ENCODE measurements at places on chromosomes 13 and 19.

GRCh38 chr13:98279473-98280175 lies 102.6 kb upstream of the RNF113B start:
- no peak for DNase-seq

DNA sequence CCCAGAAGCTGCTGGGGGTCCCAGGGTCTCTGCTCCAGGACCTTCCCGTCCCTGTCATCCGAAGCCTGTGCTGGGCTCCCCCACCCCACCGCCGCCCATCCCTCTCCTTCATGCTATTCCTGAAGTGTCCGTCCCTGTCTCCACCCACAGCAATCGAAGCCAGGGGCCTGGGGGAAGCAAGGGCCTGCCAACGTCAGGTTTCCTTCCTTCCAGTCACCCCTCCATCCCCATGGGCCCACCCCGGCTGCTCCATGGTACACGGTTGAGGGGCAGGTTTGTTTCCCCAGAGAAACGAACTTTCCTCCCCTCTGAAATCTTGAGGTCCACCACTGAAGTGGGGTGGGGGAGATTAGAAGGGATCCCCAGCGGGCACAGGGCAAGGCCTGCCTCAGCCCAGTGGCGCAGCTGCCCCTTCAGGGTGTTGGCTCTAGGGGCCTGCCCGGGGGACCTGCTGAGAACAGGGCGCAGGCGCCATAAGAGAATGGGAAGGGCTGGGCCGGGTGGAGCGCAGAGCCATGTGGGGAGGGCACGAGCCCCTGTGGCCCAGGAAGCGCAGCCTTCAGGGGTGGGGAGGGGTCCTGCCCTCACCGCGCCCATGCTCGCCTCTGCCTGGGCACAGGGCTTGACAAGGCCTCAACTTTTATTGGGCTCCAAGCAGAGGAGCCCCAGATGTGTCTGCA lies 16.1 kb downstream of the CEBPG start:
- no peak for DNase-seq

DNA sequence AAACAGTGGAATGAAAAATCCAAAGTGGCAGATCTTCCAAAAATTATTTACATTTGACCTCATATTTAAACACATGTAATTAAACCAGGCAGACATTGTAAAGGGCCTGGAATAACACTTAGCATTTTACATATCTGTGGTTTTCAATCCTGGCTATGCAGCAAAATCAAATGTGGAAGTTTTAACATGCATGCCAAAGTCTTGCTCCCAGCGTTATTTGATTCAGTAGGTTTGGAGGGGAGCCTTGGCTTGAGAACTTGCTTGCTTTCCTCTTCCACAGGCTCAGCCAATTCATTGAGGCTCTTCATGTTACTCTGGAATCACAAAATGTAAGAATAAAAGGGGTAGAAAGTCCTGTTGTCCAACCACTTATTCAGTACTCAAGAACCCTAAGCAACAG lies 42.5 kb upstream of the INTS6 start:
- no peak for DNase-seq

- DNase-seq: no peak
These were observed 25.0 kb downstream of the SERP2 start for GRCh38 chr13:44398606-44399005.

GRCh38 chr19:41876847-41877832 lies at the start of gene CD79A:
TSS of gene CD79A (plus strand) at chr19:41877279. CDS start at chr19:41877305, 26 bp downstream.
- no peak for DNase-seq

DNA sequence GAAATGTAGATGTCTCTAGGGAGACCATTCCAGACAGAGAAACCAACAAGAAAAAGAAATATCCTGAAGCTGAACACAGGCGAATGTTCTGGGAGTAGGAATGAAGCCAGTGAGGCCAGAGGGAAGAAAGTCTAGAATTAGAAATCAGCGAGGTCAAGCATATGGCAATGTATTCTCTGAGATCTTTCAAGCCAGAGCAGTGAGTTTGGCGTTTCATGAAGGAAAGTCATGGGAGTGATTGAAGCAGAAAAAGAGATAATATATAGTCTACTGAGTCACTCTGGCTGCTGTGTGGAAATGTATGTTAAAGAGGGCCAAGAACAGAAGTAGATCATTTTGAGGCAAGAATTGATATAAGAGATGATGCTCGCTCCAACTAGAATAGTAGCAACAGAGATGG lies 576.0 kb downstream of the PCDH17 start:
- no peak for DNase-seq

DNA sequence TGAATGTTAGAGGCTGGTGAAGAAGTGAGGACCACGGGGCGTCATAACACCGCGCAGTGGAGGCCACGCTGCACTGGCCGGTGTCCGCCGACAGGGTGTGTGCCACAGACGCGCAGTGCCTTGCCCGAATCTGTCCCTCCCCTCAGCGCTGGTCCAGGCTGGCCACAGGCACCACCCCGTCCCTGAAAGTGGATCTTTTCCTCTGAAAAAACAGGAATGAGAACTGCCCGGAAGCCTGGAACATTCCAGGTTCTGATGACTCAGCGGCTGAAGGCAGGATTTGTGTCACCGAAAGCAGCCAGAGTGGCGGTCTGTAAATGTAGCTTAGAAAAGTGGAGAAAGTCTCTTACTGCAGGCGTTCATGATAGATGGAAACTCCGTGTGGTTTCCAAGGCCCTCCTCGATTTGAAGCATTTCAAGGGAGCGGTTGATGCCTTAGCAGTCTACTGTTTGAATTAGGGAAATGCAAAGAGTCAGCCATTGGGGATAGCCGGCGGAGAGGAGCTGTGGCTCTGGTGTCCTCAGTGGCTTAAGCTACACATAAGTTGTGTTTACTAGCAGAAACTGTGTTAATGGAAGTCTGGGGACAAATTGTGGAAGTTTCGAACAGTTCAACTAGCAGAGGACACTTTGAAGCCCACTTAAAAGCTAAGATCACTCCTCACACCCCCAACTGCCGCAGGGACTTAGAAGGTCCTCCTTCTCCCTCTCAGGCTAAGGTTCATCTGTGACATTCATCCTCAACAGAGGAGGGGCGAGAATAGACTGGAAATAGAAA lies 70.8 kb downstream of the NUFIP1 start:
- no peak for DNase-seq

GRCh38 chr13:20769091-20769490 lies 4.7 kb downstream of the EEF1AKMT1 start:
- no peak for DNase-seq

GRCh38 chr13:91889641-91890040 lies 491.2 kb downstream of the GPC5 start:
- no peak for DNase-seq

DNA sequence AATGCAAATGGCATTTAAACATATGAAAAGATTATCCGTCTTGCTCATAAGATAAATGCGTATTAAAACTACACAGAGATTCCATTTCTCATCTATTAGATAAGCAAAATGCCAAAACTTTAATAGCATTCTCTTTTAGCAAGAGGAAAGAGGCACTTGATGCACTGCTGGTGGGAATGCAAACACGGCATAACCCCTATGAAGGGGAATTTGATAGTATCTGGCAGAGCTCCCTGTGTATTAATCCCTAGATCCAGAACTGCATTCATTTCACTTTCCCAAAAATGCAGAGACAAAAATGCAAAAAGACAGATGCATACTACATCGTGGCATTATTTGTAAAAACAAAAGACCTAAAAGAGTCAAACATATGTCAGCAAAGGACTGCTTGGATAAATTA lies 193.6 kb upstream of the STARD13 start:
- DNase-seq: no peak

DNA sequence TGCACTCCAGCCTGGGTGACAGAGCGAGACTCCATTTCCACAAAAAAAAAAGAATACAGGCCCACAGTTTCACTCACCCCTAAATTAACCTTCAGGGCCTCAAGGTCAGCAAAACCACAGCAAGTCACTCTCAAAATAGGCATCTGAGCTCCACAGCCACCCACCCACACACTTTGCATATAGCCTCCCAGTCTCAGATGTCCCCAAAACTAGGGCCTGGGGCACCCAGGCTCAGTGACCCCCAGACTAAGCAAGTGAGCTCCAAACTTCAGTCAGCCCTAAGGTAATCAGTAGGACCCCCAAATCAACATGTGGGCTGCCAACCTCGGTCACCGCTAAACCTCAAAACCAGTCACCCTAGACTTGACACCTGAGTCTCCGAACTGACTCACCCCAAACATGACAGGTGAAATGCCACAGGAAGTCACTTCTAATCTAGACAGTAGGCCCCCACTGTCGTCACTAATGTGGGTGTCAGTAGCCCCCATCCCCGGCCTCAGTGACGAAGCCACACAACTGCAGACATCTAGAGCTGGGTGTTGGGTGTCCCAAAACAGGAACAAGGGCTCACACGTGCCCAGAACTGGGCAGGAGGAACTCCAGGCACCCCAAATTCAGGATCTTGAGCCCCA lies 13.9 kb downstream of the RABAC1 start:
- no peak for DNase-seq

GRCh38 chr13:101535192-101535746 lies 82.8 kb downstream of the ITGBL1 start:
- DNase-seq: no peak

DNA sequence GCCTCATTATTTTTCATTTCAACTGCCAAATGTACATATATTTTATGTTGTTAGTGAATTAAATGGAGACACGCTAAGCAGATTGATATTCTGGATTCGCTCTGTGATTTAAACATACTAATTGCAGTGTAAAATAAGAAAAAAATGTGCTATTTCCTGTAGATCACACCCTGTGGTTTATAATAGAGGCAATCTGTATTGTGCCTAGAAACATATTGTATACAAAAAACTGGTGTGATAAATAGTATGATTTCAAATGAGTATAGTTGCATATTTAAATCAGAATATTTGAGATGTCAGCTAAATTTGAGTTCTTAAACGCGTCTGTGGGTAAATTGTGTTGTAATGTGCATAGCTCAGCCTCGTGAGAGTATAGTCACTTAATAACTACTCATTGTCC lies 643.9 kb downstream of the TBC1D4 start:
- no peak for DNase-seq

DNA sequence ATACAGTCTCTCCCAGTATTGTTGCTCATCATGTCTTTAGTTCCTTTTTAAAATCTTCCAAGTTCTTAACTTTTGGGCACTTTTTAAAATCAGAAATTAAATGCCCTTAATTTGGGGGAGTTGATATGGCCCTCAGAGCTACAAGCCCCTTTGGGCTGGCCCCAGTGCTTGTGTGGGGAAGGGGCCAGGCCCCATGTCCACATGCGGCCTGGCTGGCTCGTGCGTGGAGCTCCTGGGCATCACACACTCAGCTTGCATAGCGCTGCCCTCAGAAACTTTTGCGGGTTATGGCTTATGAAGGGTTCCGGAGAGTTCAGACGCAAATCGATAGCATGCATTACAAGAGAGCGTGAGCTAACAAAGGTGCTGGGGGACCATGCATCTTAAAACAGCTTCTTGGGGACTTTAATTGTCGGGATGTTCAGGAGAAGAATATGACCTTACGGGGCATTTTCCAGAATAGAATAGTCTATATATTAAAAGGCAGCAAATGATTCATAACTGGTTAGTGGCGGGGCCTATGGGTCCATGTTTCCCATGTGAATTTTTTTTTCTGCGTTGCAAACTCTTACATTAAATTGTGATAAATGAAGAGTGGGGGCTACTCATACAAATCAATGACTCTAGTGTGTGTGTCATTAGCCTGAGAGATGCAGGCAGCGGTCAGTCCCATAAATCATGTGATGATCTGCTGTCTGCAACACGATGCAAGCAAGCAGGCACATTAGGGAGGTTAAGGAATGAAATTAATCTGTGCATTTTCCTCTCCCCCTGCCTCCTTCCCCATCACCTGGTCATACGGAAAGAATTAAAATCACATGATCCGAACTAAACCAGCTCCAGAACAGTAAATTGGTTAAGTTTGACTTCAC lies 185.8 kb upstream of the TSHZ3 start:
- DNase-seq: no peak

GRCh38 chr19:7679771-7680605 lies 645 bp upstream of the TRAPPC5 start:
- DNase-seq: no peak

- no peak for DNase-seq
These were observed 154.0 kb upstream of the GPR12 start for GRCh38 chr13:26914624-26915023.

DNA sequence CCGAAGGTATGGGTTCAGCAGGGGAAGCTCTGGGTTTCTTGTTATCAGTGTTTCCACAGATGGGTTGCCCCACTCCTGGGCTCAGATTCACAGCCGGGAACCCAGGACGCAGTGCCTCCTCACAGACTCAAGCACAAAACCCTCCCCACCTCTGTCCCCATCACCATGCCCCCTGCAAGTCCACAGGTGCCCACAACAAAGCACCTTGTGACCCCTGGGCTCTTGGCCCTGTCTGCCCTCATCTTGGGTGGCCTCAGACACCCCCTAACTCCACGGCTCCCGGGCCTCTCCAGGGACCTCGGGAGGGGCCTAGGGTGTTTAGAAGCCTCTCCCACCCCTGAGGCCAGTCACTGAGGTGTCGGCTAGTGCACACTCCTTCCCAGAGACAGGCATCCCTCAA lies 231.7 kb downstream of the TUBA3C start:
- no peak for DNase-seq

- no peak for DNase-seq
These were observed 181.4 kb downstream of the KLF5 start for GRCh38 chr13:73240193-73240592.

- no peak for DNase-seq
These were observed 4.5 kb downstream of the ABHD17A start for GRCh38 chr19:1880611-1881392.

GRCh38 chr13:112995395-112996191 lies 26.6 kb downstream of the MCF2L start:
- DNase-seq: no peak

DNA sequence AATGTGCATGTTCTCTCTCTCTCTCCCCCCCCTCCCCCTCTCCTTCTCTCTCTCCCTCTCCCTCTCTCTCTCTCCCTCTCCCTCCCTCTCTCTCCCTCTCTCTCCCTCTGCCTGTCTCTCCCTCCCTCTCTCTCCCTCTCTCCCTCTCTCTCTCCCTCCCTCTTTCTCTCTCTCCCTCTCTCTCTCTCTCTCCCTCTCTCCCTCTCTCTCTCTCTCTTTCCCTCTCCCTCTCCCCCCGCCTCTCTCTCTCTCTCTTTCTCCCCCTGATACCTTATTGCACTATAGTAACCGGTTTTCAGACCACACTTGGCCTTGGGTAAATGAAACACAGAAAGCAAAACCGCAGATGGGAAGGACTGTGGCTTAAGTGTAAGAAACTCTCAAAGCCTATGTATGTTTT lies 34.7 kb upstream of the SPACA7 start:
- DNase-seq: no peak

DNA sequence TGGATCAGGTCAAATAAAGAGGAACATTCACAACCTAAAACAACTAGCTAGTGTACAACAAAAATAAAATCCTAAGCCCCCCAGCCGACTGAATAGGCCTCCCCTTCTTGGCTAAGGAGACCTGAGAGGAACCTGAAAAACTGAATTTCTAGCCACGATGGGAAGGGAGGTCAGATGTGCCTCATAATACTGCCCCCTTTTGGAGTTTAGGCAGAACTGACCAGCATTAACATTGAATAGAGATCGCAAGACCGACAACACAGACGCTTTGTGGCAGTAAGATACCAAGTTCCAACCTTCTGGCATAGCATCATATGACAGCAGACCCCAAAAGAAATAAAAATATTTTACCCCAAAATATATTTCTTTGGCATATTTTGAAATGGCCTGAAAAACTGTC lies 15.9 kb downstream of the CBY2 start:
- peak; percentile 6 for DNase-seq
